ENCODE measurements at places on chromosomes 2 and 18. TPM values are rescaled to one million over a fixed set of nuclear protein-coding genes. Genes with fewer than 3 reads are reported as not detected.

The ARHGAP15 gene
- not detected for total RNA-seq

The CELF4 gene
- total RNA-seq = not detected

The TGIF1 gene
- total RNA-seq = 589 TPM

The AMER3 gene
- total RNA-seq = not detected

All from nasal cavity respiratory epithelium epithelial cell of viscerocranial mucosa (primary cell).